Tibial nerve (tissue), 4 donors: ENCODE measurements at places on chromosomes 6 and 20. TPM values are rescaled to one million over a fixed set of nuclear protein-coding genes. Genes with fewer than 3 reads are reported as not detected.

DNA sequence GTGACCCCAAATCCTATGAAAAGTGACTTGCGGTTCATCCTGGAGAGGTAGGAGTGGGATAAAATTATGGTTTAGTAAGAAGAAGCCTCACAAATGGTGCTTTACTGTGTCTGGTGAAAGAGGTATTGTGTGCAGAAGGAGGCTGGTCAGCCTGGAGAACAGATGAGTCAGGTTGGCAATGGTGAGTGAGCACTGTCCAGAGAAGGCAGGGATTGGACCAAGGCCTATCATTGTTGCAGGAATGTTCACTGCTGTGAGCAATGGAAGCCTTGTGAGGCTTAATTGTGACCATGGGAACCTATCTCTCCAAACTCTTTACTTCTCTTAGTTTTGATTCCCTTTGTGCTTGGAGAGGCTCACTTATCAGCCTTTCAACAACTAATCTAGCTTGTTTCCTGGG is 89.0 kb upstream of the KCNK16 start:
- no peaks in the 10 kb centered on the region for H3K27me3 ChIP-seq
- no peak overlapping the region for H3K4me3 ChIP-seq
- no peaks in the 10 kb centered on the region for H3K36me3 ChIP-seq
- H3K4me1 ChIP-seq, result no peaks in the 10 kb centered on the region
- no peak overlapping the region for H3K27ac ChIP-seq
- DNase-seq, result no peak

DNA sequence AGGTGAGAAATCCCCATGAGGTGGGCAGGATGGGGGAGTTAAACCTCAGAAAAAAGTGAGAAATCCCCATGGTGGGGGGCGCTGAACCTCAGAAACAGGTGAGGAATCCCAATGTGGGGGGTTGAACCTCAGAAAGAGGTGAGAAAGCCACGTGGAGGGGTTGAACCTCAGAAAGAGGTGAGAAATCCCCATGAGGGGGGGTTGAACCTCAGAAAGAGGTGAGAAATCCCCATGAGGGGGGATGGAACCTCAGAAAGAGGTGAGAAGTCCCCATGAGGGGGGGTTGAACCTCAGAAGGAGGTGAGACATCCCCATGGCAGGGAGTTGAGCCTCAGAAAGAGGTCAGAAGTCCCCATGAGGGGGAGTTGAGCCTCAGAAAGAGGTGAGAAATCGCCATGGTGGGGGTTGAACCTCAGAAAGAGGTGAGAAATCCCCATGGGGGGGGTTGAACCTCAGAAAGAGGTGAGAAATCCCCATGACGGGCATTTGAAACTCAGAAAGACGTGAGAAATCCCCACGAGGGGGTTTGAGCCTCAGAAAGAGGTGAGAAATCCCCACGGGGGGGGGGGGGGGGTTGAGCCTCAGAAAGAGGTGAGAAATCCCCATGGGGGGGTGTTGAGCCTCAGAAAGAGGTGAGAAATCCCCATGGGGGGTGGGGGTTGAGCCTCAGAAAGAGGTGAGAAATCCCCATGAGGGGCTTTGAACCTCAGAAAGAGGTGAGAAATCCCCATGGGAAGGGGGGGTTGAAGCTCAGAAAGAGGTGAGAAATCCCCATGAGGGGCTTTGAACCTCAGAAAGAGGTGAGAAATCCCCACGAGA is 14.3 kb upstream of the GOPC start:
- H3K27me3 ChIP-seq, result no peaks in the 10 kb centered on the region
- H3K4me3 ChIP-seq, result no peak overlapping the region

DNA sequence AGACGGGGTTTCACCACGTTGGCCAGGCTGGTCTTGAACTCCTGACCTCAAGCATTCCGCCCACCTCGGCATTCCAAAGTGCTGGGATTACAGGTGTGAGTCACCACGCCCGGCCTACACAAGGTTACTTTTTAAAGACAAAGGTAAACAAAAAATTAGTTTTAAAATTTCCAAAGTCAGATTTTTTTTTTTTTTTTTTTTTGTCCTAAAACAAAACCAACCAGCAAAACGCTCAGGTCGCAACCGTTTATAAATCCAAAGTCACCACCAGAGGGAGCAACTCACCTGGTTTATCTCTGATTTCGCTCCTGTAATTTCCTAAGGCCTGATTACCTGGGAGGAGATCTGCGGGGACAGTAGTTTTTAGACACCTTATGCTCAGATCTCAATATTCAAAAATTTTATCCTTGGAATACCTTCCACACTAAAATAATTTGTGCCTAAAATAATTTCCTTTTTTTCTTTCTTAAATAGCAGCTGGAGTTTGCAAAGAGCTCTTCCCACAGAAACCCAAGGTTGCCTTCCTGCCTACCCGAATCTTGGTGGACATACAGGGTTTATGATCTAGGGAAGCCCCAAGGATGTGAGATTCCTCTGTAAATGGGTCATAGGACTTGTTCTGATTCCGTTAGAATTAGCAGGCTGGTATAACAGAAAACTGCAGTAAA is 19.8 kb upstream of the TREM1 start:
- peaks cover 20% of the 10 kb centered on the region for H3K27me3 ChIP-seq
- DNase-seq, result peak; percentile 58
- H3K4me1 ChIP-seq, result no peaks in the 10 kb centered on the region
- H3K4me3 ChIP-seq, result no peak overlapping the region

DNA sequence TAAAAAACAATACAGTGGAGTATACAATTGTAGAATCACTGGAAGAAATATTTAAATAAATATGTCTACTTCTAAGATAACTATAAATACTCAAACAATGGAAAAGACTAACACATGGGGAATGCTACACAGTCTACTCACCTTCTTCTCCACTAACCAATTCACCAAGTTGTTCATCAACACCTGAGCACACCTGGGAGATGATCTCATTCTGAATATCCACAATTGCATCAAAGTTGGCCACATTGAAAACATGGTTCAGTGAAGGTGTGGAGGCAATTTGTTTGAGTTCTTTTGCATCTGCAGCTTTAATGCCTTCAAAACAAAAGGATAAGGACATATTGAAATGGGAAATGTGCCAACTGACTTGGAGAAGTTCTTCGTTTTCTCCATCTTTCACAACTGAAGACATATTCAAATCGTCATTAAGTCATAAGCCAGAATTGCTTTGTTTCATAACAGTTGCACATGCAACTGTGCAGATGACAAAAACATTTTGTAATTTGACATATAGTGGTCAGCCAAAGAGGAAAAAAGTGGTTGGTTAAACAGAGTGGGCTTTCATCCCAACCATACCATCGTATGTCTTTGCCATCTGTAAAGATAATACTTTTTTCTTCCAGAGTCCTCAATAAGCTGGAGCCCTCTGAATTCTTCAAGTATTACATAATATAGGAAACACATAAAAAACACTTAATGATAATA is 17.5 kb downstream of the COL12A1 start:
- no peaks in the 10 kb centered on the region for H3K4me1 ChIP-seq
- H3K27ac ChIP-seq, result no peak overlapping the region
- peaks cover 64% of the 10 kb centered on the region for H3K36me3 ChIP-seq
- DNase-seq, result no peak

DNA sequence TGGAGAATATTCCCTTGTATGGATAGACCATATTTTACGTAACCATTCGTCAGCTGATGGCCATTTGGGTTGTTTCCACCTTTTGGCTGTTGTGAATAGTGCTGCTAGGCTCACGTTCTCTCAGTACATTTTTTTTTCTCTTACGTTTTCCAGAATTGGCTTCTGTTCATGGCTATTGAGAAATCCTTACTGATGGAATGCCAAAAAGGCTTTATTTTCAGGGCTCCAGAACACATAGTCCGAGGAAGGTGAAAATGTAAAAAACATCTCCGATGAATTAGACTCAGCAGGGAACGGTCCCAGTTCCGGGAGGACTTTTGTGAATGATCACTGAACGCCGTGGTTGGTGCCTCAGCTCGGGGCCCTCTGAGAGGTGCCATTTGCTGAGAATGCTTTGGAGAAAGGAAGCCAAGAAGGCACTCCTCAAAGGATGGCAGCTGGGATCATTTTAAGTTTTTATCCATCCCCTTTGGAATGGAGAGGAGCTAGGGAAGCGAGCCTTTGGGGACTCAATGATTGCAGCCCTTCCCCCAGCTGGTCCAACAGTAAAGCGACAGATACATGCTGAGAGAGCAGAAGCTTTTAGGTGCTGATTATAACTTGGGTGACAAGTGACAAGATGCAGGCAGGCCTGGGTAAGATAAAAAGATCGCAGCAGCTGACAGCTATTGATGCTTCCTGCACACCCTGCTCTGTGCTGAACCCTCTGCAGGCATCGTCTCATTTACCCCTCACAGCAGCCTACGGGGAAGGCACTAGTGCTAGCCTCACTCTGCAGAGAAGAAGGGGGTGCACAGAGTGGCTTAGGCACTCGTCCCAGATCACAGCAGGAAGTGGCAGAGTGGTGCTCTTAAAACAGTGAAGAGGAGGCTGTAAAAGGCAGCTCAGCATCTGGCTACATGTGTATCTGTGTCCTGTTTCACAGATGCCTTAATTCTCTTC is 133.4 kb upstream of the KCNG1 start:
- no peak for DNase-seq
- no peak overlapping the region for H3K4me3 ChIP-seq
- peaks cover 9% of the 10 kb centered on the region for H3K4me1 ChIP-seq
- no peak overlapping the region for H3K27ac ChIP-seq
- H3K27me3 ChIP-seq, result peaks cover 6% of the 10 kb centered on the region

GRCh38 chr6:11366183-11366933 is 133.9 kb upstream of the NEDD9 start:
- H3K4me1 ChIP-seq, result peaks cover 26% of the 10 kb centered on the region
- no peaks in the 10 kb centered on the region for H3K36me3 ChIP-seq
- no peak overlapping the region for H3K4me3 ChIP-seq
- H3K27ac ChIP-seq, result peak overlapping the region; percentile 65
- DNase-seq, result no peak
- no peaks in the 10 kb centered on the region for H3K27me3 ChIP-seq

- no peak for DNase-seq
- H3K27me3 ChIP-seq, result no peaks in the 10 kb centered on the region
- no peaks in the 10 kb centered on the region for H3K4me1 ChIP-seq
- no peaks in the 10 kb centered on the region for H3K36me3 ChIP-seq
Observed at GRCh38 chr6:146295695-146296094, 247.9 kb upstream of the RAB32 start.

GRCh38 chr20:46000262-46000996 is 8.3 kb upstream of the MMP9 start:
- H3K27me3 ChIP-seq, result peaks cover 84% of the 10 kb centered on the region

Gene MYCT1
- 21.3 TPM for total RNA-seq

Gene XKR7
- total RNA-seq, result not detected

Gene BPIFB4
- not detected for total RNA-seq

Gene SF3B5
- 110 TPM for total RNA-seq

Gene MATN4
- not detected for total RNA-seq

Gene SLC22A7
- not detected for total RNA-seq

Gene KIF25
- not detected for total RNA-seq
